Right atrium auricular region (tissue), 2 donors: ENCODE measurements at places on chromosomes 5 and 9.

- no peak for DNase-seq
These were observed 395.1 kb downstream of the ARHGEF28 start for GRCh38 chr5:74021126-74021525.

DNA sequence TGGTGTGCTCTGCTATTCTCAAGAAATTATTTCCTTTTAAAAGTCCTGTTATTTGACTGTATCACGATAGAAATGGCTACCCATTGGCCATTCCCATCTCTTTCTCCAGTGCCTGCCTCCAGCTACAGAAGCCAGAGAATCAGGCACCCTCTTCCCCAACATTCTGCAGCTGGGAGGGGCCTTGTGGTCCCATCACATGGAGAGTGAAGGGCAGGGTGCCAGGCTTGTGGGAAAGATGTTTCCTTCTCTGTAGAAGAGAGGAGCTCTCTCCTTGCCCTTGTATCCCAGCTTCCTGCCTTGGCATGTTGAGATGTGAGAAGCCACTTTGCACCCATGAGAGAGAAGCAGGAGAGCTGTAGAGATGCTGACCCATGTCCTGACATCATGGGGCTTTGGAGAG lies 465.0 kb downstream of the MTRR start:
- no peak for DNase-seq

GRCh38 chr5:82100303-82101077 lies 128.7 kb downstream of the ATG10 start:
- DNase-seq: no peak

DNA sequence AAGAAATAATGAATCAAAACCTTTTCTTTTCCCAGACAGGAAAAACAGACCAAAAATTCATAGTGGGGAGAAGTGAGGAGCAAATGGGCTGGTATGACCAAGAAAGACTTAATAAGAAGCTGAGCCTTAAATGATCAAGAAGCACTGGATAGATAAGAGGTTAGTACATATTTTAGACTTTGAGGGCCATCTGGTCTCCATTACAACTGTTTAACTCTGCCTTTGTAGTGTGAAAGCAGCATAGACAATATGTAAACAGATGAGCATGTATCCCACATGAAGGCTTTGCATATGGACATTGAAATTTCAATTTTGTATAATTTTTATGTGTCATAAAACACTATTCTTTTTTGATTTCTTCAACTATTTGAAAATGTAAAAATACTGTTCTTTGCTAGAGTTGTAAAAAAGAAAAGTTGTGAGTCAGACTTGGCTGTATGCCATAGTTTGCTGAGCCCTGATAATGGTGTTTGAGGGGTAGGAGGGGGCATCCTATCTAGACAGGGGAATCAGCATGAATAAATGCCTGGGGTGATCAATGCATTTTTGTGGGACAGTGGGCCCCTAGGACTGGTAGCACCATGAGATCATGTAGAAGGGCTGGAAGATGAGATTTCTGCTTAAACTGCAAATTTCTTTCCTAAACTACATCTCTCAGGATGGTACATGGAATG lies 91.8 kb upstream of the GPR151 start:
- DNase-seq: no peak

GRCh38 chr9:137813651-137814415 lies 63.7 kb upstream of the CACNA1B start:
- no peak for DNase-seq

DNA sequence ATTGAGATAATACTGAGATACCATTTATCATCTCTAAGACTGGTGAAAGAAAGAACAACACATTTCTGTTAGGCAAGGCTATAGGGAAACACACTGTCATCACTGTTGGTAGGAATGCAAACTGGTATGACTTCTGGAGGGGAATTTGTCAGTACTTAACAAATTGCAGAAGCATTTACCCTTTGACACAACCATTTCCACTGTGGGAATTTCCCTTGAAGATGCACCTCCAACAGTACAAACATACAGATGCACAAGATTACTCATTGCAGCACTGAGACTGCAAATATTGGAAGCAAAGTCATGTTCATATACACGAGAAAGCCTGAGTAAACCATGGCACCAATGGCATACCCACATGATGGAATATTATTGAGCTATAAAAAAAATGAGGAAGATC lies 17.6 kb downstream of the GM2A start:
- DNase-seq: no peak

DNA sequence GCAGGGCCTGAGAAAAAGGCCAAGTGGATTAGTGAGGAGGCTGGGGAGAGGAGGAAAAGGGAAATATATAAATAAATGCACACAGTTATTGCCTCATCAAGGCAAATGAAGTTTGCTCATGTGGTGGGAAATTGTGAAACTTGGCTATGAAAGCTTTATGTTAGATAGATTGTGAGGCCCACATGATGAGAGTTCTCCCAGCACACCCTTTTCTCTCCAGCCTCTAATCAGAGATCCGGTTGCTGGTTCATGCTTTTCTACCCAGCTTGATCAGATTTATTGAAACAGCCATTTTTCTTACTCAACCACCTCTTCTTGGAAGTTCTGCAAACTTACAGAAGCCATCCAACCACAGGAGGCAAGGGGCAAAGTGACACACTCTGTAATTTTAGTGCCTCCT lies 125.8 kb upstream of the KLF4 start:
- DNase-seq: no peak

DNA sequence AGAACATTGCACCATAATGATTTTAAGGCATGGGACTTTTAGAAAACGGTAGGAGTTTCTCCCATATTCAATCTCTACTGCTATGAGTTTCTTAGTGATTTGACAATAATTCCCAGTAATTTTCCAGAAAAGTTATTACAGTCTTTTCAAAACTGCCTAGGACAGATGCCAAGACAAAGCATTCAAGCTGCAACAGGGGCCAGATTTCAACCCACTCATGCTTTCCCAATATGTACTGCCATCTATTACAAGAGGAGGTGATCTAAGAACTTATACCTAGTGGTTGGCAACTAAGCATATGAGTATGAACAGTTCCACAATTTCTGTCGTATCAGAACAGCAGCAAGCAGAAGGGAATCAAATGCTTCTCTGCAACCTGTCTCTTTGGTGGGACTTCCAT lies 95.1 kb upstream of the TMED7 start:
- DNase-seq: no peak

DNA sequence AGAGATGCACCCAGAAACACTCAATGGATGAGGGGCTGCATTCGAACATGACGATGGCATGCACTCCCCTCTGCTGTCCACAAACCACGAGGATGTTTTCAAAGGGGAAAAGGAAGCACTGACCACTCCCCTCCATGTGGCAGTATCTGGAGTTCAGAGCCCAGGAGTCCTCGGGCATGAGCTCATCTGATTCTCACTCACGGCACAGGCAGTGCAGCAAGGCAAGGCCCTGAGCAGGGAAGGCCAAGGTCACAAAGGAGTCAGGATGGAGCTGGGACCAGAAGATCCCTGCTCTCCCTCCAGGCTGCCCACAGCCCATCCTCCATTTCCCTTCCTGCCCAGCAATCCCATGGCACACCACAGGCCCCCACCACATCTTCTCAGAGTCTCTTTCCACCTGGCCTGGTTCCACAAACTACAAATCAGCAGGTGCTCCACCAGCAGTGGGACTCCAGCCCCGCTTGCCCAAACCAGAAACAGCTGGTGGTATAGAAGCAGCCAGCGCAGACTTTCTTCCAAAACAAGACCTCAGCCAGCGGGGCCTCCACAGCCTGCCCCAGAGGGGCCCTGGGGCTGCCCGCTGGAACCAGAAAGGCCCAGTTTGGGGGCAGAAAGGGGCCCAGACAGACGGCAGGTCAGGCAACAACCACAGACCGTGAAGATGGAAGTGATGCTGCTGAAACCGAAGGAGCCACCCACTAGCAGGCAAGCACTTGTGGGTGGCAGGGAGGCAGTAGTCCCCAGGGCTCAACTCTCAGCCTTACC lies 12.2 kb downstream of the TNIP1 start:
- DNase-seq: no peak

- DNase-seq: no peak
These were observed 8.3 kb downstream of the NANS start for GRCh38 chr9:98064623-98065392.

DNA sequence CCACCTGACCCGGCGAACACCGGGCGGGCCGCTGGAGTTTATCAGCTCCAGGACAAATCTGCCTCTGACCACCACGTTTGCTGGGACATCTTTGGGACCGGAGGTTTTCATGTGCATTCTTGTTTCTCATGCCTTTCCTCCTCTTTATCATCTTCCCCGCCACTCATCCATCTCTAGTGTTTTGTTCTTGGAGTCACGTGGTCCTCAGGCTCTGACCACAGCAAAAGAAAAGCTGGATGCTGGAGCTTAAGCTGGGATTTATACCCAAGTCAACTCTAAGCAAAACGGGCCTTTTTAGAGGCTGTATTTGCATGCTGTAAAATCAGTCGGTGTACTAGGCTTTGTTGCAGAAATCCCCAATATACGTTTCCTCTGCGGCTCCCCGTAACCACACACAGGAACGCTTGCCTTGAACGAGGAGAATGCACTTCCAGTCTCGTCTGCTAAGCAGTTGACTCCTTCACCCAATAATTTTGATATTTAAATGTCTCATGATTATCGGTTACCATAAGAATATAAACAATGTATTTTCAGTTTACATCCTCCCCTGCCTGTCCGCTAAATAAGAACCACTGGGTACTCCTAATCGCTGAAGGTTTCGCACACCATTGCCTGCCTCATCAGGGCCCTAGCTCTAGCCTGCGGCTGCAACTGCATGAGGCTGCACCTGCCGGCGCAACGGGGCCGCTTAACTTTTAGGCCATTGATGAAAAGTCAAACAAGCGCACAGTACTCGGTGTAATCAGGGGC lies 560 bp upstream of the NDUFS6 start:
- peak; percentile 65 for DNase-seq

DNA sequence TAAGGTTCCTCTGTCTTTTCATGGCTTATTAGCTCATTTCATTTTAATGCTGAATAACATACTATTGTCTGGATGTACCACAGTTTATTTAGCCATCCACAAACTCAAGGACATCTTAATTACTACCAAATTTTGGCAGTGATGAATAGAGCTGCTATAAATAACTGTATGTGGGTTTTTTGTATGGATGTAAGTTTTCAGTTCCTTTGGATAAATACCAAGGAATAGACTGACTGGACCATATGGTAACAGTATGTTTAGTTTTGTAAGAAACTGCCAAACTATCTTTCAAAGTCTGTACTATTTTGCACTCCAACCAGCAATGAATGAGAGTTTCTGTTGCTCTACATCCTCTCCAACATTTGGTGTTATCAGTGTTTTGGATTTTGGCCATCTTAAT lies 38.7 kb downstream of the SCAMP1 start:
- DNase-seq: no peak

DNA sequence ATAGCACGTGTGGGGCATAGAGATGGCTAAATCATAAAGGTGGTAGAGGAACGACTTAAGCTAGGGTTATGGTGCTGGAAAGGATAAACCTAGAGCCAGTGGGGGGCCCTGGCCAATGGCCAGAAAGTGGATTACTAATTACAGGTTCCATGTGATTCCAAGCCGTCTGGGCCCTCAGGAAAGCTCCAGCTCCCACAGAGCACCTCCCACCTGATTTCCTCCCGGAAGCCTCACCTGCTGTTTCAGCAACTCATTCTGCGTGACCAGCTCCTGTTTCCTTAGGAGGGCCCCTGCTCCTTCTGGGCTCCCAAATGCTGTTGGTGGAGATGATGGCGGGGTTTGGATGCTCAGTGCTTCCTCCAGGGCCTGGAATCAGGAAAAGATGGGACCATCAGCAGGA lies 16.2 kb downstream of the GPX3 start:
- no peak for DNase-seq

GRCh38 chr9:3879315-3879714 lies 353.5 kb upstream of the RFX3 start:
- DNase-seq: no peak

DNA sequence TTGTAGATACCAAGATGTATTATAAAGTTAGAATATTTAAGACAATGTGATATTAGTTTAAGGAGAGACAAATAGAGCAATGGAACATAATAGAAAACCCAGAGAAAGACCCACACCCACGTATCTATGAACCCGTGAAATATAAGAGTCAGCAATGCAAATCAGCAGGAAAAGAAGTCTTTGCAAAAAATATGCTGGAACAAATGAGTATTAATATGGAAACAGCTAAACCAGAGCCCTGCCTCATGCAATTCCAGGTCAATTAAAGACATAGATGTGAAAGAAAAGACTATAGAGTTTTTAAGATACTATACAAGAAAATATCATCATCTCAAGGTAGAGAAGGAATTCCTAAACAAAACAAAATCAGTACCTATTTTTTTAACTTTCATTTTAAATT lies 23.1 kb upstream of the IL3 start:
- no peak for DNase-seq
